ENCODE measurements at places on chromosomes 5 and 9. TPM values are rescaled to one million over a fixed set of nuclear protein-coding genes. Genes with fewer than 3 reads are reported as not detected.

- no peak for DNase-seq
Measured at GRCh38 chr5:60487885-60488442, 212.0 kb downstream of the DEPDC1B start.

DNA sequence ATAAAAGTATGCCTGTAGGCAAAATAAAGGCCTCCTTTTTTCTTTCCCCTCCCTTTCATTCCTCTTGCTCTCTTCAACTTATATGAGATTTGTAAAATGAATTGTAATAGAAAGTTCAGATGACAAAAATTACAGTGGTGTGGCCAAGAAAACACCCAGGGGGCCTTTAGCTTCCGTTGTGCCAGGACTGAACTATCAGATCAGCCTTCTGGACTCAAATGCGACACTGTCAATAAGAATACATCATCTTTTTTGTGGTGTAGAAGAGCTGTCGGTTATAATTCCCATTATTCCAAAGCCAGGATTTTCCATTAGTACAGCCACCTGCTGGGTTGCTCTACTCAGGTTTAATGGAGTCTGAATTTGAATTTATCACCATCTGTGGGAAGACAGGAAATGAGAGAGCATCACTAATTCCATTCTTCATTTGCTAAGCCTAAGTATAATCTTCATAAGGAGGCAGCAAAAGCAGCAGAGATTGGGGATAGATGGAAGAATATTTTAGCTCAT, 443.4 kb downstream of the ANXA1 start:
- no peak for DNase-seq

DNA sequence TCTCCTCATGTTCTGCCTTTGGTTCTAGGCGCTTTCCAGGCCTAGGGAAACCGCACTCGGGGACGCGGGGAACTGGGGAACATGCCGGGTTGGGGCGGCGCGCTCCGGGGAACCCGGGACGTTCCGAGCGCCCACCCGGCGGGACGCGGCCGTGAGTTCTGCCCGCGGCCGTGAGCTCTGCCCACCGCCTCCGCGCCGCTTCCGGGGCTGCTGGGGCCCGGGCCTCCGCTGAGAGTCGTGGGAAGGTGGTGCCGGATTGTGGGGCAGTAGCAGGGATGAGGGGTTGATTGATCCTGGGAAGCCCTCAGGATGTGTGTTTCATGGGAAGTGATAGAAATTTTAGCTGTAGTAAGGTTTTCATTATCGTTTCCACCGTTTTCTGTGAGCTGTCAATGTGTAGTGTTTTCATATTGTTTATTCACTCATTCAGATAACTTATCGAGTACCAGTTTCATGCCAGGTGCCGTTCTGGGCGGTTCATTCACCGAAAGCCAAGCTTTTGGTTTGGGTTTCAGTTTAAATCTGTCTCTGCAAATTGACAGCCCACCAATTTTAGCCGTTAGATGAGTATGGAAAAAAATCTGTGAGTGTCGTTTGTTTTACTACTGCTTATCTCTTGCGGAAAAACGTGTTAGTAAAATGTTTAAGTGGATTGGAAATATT, 657 bp downstream of the MTRR start:
- no peak for DNase-seq

GRCh38 chr5:54570916-54571315, 53.4 kb downstream of the SNX18 start:
- DNase-seq, result peak; percentile 62

Gene PCAT7
- 0.09 TPM for total RNA-seq

Gene SOHLH1
- total RNA-seq, result not detected

GRCh38 chr5:31944684-31945445, 229.3 kb downstream of the GOLPH3 start:
- DNase-seq, result no peak

DNA sequence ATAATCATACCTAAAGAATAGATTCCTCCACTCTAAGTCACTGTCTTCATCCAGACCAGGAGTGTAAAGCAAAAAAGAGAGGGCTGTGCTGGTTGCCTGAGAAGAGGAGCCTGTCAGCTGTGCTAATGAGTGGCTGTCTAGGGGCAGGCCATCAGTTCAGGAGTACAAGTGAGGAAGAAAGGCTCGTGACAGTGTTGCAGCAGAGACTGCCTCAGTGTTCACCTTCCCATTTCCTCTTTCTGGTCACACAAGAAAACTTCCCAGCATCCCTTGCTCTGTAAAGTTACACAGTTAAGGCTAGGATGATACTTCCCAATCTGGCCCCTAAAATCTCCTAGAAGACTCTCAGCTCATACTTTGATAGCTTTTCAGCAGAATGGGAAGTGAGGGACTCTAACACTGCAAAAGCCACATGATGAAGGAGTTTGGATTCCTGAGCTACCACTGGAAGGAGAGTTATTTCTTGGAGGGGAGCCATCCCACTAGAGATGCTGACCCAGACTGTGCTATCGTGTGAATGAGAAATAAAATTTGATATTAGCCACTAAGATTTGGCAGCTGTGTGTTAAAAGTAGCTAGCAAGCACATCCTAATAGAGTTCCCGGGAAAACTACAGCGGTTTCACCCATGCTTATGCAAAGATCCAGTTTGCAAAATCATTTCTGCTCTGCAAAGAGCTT, 67.1 kb downstream of the ADAMTS12 start:
- DNase-seq, result no peak

GRCh38 chr5:143955141-143955540, 143.2 kb downstream of the HMHB1 start:
- DNase-seq, result peak; percentile 52

Data from right cardiac atrium (tissue), 5 donors.